Anterior cingulate cortex (tissue), 58 donors: ENCODE measurements at places on chromosomes 16 and 17.

DNA sequence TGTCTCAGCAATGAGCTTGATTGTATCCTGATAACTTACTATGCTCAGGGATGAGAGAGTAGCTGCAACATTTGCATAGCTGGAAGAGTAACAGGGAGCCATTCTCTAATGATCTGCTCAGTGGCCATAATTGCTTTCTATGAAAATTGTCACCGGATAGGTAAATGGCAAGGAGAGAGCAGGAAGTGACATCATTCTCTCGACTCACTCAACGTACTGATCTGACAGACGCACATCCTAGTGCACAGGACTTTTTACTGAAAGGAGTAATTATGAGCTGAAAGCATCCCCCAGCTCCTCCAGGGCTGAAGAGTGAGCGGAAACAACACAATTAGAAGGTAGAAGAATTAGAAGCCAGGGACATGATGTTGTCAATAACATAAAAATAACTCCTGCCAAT, 71.8 kb downstream of the IRX5 start:
- DNase-seq: no peak

GRCh38 chr17:69018022-69018615, 42.6 kb downstream of the ABCA9 start:
- no peak for DNase-seq

DNA sequence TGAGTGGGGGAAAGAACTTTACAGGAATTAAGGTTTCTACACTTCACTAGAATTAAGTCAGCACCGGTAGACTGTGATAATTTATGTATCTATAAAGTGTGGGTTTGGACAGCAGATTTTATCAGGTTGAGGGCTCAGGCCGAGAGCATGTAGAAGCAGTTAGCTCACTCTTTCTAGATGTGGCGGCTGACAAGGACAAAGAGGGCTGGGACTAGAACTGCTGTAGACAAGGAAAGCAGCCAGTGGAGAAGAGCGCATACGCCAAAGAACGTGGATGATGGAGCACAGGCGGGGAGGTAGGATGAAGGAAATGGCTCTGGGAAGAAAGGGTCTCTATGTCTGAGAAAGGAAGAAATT, 504 bp upstream of the GOSR1 start:
- DNase-seq: no peak

GRCh38 chr16:4314532-4315185, 1.2 kb upstream of the GLIS2 start:
- no peak for DNase-seq

GRCh38 chr17:82595893-82596292, 52.4 kb downstream of the WDR45B start:
- no peak for DNase-seq

DNA sequence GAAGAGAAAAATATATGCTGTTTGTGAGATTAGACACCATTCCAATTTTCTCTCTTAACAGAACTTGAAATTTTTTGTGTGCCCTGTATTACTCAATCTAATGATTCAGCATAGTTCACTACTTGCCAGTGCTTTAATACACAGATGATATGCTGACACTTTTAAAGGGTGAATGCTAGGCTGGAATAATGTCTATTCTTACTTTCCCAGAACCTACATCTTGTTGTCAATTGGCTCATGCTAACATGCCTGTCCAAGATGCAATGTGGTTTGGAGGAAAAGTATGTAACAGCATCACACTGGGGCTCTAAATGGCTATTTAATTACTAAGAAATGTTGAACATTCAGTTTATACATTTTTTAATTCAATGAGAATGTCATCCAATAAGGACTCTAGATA, 7.6 kb upstream of the MAP2K6 start:
- DNase-seq: no peak
